Ovary (tissue), 10 donors: ENCODE measurements at places on chromosomes 3 and 15. TPM values are rescaled to one million over a fixed set of nuclear protein-coding genes. Genes with fewer than 3 reads are reported as not detected.
A peak's percentile ranks its signal among the peaks of the same experiment; 100 is the strongest.

- no peak for DNase-seq
Observed at GRCh38 chr3:190169877-190170276, 49.2 kb upstream of the P3H2 start.

- no peak for DNase-seq
Observed at GRCh38 chr3:79086514-79086913, 681.3 kb downstream of the ROBO1 start.

- DNase-seq: no peak
Observed at GRCh38 chr3:111895071-111895470, 36.0 kb downstream of the PHLDB2 start.

DNA sequence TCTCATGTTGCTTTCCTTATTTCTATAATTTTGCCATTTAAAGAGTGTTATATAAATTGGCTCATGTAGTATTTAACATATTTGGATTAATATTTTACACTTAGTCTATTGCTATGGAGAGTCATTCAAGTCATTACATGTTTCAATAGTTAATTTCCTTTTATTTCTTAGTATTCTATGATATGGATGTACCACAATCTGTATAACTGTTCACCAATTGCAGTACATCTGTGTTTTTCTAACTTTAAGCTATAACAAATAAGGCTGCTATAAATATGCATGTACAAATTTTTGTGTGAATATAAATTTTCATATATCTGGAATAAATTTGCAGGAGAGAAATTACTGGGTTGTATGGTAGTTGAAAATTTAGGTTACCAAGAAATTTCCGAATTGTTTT is 993.4 kb downstream of the NAALADL2 start:
- no peak for DNase-seq

GRCh38 chr3:67654844-67655177 is 399 bp upstream of the SUCLG2 start:
- no peak for DNase-seq

DNA sequence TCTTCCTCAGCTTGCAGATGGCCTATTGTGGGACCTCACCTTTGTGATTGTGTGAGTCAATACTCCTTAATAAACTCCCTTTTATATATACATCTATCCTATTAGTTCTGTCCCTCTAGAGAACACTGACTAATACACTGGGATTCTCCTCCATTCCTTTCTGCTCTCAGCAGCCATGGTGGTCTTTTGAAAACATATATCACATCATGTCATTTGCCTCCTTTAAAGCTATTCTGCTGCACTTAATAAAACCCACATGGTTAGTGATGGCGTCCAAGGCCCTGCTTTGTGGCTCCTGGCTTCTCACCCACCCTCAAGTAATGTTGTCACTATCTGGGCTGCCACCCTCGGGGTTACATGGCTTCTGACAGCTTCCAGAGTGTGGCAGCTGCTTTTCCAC is 169.5 kb downstream of the CADPS start:
- no peak for DNase-seq

DNA sequence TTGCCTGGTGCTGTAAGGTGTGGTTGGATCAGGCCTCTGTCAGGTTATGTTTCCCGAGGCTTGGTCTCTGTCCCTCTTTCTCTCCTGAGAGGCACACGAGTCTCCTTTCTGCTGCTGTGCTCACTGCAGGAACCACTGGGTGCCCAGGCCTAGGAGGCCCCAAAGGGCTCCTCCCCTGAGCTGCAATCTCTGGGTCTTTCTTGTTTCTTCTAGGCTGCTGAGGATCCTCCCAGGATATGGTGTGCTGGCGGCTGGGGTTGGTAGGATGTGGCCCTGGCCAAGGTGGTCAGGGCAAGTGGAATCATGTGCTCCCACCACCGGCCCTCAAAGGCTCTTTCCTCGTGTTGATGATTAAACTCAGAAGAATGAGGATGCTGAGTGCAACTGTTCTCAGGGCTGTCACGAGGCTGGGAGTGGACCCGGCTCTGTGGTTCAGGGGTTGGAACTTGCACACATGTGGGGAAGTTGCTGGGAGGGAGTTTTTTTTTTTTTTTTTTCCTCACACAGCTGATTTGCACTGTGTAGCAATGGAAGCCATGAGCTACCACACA is 43.6 kb upstream of the CTSH start:
- DNase-seq: peak; percentile 27

The WDR49 gene
- 20.6 TPM for total RNA-seq

DNA sequence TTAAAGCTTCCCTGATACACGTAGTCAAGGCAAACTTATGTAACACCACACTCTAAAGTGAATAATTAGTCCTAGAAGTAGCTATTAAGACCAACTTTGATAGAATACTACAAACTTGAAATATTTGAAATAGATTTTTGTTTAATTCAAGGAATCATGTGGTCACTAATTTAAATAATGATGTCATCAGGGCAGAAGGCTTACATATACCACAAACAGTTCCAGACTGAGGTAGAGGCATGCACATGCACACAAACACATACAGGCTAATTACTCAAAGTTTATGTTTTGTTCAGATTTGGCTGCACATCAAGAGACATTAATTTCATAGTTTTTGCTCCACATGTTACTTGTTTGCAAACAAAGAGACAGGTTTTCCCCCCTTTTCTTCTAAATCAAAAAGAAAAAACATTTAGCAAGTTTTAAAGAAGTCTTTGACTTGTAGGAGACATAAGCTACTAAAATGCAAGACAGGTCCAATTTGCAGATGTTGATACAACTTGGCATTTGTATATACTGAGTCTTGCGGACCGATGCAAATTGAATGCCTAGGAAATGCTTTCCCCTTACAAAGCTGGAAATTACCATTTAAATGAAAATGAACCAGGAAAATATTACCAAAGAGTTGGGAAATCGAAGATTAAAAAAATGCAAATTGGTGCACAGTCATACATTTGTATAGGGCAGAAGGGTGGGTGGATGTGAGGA is 594.8 kb downstream of the MAGI1 start:
- DNase-seq: no peak

DNA sequence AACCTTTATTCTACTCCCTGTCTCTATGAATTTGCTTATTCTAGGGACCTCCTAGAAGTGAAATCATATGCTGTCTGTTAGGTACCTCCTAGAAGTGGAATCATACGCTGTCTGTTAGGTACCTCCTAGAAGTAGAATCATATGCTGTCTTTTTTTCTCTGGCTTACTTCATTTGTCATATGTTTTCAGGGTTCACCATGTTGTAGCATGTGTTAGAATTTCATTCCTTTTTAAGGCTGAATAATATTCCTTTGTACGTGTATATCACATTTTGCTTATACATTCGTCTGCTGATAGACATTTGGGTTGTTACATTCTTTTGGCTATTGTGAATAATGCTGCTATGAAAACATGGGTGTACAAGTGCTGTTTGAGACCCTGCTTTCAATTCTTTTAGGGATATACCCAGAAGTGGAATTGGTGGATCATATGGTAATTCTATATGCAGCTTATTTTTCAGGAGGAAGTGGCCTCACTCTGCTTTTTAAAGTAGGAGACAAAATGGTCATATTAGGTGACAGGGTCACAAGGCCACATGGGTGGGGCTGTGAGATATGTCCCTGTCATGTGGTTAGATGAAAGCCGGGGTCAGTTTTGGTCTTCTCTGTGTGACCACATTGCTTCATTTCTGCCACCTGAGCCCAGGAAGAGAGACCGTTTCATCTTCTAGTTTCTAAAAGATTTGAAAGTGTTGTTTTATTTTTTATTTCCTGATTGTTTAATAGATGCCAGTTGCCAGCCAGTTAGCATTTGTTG is 76.7 kb downstream of the FLNB start:
- no peak for DNase-seq

DNA sequence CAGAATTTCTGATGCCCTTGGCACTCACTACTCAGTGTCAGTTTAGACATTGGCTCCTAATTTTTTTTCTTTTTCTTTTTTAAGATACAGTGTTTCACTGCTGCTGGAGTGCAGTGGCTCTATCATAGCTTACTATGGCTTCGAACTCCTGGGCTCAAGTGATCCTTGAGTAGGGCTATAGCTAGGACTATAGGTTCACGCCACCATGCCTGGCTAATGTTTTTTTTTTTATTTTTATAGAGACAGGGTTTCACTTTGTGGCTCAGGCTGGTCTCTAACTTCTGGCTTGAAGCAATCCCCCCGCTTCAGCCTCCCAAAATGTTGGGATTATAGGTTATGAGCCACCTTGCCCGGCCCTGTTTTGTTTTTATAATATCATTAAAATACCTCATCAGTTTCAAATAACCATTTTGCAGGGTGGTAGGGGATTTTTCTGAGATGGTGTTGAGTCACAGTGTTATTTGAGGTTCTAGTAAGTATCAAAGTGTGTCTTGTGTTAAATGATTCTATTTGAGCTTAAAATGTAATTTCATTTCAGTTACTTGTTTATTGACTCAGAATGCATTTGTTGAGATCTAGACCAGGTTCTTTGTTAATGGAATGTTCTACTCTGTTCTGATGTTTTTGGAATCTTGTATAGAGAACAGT is 7.0 kb downstream of the FNDC3B start:
- DNase-seq: no peak

The CAMP gene
- not detected for total RNA-seq

DNA sequence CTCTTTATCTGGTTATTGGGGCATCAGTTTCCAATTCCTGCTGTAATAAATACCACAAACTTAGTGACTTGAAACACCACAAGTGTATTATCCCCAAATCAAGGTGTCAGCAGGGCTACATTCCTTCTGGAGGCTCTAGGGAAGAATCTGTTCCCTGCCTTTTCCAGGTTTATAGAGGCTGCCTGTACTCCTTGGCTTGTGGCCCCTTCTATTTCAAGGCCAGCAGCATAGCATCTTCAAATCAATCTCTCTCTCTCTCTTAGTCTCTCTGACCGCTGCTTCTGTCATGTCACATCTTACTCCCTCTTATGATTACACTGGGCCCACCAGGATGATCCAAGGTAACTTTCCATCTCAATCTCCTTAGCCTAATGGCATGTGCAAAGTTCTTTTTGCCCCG is 44.9 kb upstream of the CA12 start:
- DNase-seq: no peak

The MYEF2 gene
- 10.5 TPM for total RNA-seq

- DNase-seq: peak; percentile 90
Observed at GRCh38 chr15:93072411-93073394, 16.3 kb downstream of the RGMA start.

DNA sequence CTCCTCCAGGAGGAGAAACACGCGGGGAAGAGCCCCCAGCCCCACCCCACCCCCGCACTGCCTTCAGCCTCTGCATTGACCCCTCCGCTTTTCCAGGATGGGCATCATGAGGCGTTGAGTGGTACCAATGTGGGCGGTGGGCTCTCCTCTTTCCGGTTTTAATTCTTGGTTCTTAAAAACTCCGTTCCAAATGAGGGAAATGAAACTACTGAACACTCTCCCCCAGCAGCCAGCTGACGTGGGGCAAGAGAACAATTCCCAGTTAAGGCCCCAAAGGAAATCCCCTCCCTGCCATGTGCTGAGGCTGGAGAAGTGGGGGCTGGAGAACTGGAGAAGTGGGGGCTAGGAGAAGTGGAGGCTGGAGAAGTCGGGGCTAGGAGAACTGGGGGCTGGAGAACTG is 5.3 kb upstream of the NRROS start:
- DNase-seq: no peak

- no peak for DNase-seq
Observed at GRCh38 chr3:189851682-189852081, 220.5 kb downstream of the TP63 start.

DNA sequence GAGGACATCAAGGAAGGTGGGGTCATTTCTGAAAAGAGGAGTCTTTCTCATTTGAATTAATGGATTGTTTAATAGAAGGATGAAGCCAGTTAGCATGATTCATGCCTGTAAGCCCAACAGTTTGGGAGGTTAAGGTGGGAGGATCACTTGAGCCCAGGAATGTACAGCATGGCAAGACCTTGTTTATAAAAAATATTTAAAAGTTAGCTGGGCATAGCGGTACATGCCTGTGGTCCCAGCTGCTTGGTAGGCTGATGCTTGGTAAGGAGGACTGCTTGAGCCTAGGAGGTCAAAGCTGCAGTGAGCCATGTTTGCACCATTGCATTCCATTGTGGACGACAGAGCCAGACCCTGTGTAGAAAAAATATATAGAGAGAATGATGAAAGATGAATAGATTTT is 165.5 kb downstream of the ALCAM start:
- DNase-seq: no peak

GRCh38 chr15:64959128-64959527 is 30.6 kb downstream of the SPG21 start:
- no peak for DNase-seq

The C3orf85 gene
- total RNA-seq: not detected

The TMEM44 gene
- 4.6 TPM for total RNA-seq

- no peak for DNase-seq
Observed at GRCh38 chr15:52261498-52262242, 33.9 kb downstream of the MYO5C start.

The ANKRD34C gene
- total RNA-seq: not detected

DNA sequence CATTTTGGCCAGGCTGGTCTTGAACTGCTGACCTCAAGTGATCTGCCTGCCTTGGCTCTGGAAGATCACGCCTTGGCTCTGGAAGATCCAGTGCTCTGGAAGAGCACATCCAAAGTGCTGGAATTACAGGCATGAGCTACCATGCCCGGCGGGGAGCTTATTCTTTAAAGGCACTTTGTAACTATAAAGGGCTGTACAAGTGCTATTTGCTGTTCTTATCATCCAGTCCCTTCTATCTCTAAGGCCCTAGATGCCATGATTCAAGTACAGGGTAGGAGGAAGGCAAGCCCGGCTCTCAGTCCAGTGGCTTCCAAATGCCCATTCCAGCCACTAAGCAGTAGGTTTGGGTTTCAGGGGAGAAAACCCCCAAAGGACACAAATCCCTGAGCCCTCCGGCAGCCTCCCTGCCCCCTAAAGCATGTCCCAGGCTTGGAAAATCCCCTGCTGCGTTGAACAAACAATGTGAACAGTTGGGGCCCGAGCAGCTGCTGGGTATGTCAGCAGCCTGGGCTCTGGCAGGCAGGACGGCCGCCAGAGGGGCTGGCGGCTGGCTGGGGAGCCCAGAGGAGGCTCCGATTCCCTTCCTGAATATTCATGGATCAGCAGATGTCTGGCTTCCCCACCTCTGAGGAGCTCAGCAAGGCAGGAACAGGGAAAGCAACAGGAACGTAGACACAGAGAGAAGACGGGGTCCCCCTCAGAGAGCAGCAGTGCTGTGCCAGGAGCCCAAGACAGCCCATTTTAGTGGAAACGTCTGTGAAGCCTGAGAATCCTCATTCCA is 7.7 kb downstream of the IGDCC4 start:
- peak; percentile 58 for DNase-seq

- DNase-seq: no peak
Observed at GRCh38 chr15:74978503-74978902, 16.9 kb upstream of the SCAMP5 start.

DNA sequence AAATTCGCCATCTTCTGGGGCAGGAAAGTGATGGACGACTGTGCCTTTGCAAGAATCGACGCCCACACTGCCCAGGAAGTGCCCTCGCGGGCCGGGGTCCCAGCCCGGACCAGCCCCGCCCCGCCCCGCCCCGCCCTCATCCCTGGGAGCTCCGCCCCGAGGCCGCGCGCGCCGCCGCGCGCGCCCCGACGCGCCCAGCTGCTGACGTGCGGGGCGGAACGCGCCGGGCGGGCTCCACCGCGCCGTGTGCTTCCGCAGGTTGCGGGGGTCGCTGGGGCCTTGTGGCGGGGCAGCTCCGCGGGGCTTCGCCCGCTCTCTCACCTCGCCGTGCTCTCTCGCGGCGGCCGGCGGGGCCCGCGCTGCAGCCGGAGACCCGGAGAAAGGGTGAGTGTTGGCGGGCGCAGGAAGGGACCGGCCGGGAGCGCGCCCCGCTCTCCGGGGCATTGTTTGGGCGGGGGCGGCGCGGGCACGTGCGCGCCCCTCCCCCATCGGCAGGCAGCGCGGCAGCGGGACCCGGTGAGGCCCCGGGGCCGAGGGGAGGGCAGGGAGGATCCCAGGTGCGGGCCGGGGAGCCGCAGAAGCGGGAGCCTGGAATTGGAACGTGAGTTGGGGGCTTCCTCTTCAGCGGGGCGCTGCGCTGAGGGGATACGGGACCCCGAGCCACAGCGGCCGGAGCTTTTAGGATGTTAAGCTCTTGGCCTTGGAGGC is at the start of gene YEATS2:
Gene YEATS2 (plus strand): TSS at position 188 of the 708 bp plus-strand sequence. CDS start 17,366 bp downstream, outside the sequence.
- DNase-seq: peak; percentile 61
